GM18507 (cell line): ENCODE measurements at places on chromosomes 13 and 19.
A peak's percentile ranks its signal among the peaks of the same experiment; 100 is the strongest.

GRCh38 chr13:75202981-75203380 lies 279.0 kb downstream of the TBC1D4 start:
- no peak for DNase-seq

- no peak for DNase-seq
Observed at GRCh38 chr13:24724714-24725113, 39.3 kb upstream of the RNF17 start.

DNA sequence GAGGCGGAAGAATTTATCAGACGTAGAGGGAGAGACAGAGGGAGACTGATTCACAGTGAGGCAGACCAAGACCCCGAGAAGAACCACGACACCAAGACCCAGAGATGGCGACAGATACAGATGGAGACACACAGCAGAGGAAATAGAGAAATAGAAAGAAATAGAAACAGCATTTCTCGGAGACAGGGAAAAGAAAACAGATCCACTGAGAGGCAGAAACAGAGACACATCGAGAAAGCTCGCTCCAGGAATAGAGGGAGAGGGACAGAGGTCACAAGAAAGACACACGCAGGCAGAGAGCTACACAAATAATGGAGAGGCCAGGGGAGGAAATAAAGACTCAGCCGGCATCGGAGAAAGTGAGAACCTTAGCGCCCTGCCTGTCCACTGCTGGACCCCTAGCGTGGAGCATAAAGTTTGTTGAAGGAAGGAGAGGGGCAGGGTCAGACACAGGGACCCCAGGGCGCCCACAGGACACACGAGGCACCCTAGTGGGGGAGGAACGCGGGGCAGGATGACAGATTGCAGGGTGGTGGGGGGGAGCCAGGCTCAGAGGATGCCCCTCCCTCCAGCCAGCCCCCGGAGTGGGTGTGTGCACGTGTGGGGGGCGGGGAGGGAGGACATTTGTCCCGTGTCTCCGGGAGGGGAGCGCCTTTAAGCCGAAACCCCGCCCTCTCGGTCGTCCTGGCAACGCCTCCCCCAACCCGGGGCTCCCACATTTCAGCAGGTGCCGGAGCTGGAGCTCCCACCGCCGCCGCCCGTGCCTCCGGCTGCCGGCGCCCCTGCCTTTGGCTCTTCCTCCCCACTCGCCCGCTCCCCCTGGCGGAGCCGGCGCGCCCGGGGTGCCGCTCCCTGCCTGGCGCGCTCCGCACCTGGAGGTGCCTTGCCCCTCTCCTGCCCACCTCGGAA lies at the start of gene PRKCG:
PRKCG (plus strand) TSS at position 716 of the 909 bp plus-strand sequence. CDS start 298 bp downstream, outside the sequence.
- DNase-seq = no peak

DNA sequence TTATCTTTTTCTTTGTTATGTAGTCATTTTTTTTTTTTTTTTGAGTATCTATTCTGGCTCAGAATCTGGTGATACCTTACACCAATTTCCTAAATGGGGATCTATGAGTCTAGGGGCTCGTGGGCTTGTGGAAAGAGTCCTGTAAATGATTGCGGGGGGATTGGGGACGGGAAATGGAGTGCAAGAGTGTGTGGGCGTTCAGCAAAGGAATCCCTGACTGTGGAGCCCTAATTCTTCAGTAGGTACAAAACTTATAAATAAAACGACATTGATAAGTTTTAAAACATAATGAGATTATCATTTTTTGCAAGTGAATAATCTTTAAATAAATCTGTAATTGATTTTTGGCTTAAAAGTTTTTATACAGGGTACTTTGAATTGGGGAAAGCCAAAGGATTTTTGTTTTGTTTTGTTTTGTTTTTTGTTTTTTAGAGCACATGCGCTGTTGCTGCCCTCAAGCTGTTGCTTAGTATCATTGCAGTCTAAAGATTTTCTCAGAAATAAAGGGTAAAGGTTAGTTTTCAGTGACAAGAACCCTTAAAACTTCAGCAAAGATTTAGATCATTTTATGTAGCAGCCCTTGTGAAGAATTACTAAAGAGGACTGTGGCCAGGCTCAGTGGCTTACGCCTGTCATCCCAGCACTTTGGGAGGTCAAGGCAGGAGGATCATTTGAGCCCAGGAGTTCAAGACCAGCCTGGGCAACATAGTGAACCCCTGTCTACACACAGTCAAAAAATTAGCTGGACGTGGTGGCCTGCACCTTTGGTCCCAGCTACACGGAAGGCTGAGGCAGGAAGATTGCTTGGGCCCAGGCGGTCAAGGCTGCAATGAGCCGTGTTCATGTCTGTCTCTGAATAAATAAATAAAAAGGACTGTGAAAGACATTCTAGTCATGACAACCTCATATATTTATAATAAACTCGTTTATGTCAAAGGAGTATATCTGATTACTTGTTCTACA lies 1.7 kb downstream of the ERCC5 start:
- DNase-seq = no peak

GRCh38 chr13:27631665-27632064 lies 10.0 kb downstream of the POLR1D start:
- DNase-seq = no peak

- no peak for DNase-seq
Observed at GRCh38 chr19:17246681-17247425, 1.1 kb upstream of the NR2F6 start.

DNA sequence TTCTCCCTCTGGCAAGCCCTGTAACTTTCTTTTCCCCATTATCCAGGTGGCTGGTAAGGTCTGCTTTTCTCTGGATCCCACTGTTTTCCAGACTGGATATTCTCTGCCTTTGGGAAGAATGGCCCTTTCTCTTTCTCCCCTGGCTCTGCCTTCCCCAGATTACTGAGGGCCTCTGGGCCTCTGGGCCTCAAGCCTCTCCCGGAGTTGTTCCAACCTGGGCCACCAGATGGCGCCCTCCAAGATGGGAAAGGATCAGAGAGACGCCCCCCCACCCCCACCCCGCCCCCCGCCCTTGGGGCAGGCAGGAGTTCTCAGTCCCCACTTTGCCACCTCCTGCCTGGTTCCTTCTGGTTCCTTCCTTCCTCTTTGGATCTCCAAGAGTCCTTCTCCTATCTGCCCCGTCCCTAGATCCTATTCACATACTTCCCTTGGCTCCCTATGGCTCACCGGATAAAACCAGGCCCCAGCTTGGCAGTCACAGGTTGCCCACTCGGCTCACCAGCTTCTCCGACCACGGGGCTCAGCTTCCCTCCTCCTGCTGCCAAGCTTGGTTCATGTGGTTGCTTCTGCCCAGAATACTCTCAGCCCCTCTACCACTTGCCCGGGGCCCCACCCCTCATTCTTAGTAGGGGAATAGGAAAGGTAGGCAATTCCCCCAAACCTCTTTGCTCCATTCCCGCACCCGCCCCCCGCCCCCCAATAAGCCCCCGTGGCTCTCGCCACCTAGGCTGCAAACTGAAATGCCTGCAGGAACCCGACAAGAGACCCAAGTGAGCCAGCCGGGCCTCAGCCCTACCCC lies 13.1 kb downstream of the EPS8L1 start:
- peak; percentile 56 for DNase-seq

GRCh38 chr13:75225288-75226032 lies 256.5 kb downstream of the TBC1D4 start:
- DNase-seq = no peak
